NCI-H446 (cell line): ENCODE measurements at places on chromosomes 1 and 21.

DNA sequence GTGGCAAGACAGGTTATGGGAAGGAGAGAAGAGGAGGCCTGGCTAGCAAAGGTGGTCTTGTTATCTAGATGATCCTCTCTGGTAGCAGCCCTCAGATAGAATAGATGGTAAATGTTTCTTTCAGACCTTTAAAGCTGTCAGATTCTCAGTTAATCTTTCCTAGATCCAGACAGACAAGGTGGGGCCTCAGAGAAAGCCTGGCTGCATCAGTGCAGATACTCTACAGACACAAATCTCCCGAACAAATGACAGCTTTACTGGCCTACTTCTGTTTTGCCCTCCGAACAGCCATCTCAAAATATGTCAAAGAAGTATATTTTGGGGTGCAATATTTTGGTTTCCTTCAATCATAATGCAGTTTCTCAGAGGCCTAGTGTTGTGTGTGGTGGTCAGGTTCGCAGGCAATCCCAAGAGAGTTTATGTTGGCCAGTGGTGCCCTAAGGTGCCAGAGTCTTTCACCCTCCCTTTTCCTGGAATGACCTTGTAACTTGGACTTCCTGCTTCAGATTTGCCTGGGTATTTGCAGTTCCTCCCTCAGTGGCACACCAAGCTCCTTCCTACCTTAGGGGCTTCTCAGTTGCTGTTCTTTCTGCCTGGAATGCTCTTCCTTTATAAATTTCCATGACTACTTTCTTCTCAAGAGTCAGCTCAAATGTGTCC lies 7.0 kb downstream of the LRRC8B start:
- DNase-seq, result no peak

- peak; percentile 79 for DNase-seq
Observed at GRCh38 chr1:36369061-36369861, 16.5 kb downstream of the STK40 start.

DNA sequence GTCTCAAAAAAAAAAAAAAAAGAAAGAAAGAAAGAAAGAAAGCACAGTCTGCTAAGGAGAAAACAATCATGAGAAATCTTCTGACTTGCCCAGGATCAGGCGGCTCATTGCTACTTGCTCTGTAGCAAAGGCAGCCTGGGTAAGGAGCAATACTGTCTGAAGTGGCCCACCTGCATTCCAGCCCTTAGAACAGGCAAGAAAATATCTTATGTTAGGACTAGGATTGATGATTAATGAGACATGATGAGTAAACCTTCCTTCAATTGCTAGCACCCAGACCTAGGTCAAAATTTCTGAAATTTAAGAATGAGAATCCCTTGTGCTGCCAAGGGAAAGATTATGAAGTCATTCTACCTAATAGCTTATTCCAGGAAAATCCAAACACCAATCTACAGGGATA lies 140.8 kb downstream of the DSCAM start:
- no peak for DNase-seq

- no peak for DNase-seq
Observed at GRCh38 chr1:24928689-24929397, 1.2 kb downstream of the RUNX3 start.

DNA sequence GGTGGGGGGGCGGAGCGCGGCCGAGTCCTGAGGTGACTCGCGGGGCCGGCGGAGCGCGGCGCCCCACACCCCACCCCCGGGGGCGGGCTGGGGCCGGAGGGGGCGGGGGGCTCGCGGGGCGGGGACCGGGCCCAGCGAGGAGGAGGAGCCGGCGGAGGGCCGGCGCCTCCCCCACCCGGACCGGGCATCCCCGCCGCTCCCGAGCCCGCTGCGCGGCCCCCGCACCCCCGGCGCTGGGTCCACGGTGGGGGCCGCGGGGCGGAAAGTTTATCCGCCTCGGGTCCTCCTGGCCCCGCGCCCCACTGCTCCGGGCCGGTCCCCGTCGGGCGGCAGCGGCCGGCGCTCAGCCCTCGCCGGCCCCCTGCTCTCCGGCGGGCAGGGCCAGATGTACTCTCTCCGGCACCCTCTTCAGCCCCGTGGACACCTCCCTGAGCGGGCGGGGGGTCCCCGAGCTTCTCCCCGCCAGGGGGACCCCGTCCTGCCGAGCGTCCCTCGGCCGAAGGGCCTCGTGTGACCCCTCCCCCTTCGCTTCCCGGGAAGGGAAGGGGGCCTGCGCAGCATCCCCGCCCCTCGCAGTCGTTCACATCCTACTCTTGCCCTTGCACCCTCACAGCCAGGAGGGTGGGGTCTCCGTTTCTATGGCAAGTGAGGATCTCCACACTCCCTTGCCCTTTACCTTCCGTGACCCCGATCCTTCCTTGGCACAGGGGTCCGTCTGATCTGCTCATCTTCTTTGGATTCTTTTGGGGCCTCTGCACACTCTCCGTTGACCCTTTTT lies 663 bp downstream of the CAMTA1 start:
- no peak for DNase-seq

DNA sequence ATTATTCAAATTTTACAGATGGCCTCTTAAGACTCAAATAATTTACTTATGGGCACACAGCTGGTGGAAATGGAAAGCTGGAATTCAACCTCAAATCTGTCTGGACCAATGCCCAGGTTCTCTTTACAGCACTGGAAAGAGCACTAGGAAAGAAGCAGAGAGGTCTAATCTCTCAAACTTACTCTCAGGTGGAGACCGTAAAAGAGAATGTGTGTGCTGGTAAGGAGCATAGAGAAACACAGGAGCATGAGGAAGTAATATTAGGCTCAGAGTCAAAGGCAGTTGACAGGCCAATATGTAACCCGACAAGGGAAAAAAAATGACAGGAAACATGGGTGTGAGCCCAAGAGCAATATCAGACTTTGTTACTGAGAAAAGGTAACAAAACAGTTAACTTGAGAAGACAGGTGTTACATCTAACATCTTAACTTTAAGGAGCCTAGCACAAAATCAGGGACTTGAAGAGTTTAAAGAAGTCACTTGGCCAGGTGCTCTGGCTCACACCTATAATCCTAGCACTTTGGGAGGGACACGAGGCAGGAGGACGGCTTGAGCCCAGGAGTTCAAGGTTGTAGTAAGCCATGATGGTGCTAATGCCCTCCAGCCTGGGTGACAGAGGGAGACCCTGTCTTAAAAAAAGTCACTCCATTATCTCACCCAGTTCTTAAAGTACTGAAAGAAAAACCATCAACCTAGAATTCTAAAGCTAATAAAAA lies 20.7 kb downstream of the PPP1R15B start:
- peak; percentile 11 for DNase-seq

GRCh38 chr1:184838504-184838951 lies 83.9 kb upstream of the EDEM3 start:
- peak; percentile 23 for DNase-seq

DNA sequence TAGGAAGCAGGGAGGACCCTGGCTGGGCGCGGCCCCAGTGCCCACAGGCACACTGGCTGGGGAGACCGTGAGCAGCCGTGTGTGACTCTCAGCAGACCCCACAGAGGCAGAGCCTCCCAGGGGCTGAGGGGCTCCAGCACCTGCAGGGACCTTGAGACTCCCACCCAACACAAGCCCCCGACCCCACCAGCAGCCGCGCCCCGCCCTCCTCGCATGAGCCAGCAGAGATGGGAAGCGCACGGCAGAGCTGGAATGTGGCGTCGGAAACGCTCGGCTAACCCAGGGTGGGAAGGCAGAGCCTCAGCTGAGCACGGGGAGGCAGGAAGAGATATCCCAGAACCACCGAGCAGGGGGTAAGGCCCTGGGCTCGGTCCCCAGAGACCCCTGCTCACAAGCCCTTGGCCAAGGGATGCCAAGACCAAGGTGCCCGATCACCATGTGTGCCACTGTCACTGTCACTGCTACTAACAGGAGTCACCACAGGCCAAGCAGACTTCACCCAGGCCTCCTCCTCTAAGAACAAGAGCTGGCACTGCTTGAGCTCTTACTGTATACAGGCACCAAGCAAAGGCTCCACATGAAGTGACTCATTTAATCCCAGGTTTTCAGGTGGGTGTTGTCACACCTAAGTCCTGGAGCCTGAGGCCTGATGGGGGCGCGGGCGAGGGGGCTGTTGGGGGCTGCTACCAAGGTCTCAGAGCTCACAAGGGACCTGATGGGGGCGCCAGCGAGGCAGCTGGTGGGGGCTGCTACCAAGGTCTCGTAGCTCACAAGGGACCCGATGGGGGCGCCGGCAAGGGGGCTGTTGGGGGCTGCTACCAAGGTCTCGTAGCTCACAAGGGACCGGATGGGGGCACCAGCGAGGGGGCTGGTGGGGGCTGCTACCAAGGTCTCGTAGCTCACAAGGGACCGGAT lies 20.1 kb downstream of the MEGF6 start:
- DNase-seq, result no peak

DNA sequence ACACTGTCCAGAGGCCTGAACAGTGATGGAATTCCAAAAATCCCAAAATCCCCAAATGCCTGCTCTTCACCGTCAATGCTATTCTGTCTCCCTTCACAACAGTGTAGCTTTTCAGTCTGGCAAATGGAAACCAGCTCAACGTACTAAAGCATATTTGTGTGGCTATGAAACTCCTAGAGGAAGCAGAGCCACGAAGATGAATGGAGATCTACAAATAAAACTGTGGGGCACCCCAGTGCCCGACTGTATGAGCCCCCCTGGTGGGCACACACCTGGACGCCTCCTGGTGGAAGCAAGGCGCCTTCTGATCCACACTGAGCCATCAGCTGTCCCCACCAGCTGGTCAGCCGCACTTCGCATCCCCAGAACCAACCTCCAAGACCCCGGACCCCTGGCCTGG lies 129.1 kb upstream of the SOD1 start:
- DNase-seq, result no peak

- no peak for DNase-seq
Observed at GRCh38 chr1:156214024-156214748, 1.4 kb downstream of the PMF1 start.

GRCh38 chr1:63884486-63884885 lies 110.7 kb downstream of the ROR1 start:
- DNase-seq, result no peak

DNA sequence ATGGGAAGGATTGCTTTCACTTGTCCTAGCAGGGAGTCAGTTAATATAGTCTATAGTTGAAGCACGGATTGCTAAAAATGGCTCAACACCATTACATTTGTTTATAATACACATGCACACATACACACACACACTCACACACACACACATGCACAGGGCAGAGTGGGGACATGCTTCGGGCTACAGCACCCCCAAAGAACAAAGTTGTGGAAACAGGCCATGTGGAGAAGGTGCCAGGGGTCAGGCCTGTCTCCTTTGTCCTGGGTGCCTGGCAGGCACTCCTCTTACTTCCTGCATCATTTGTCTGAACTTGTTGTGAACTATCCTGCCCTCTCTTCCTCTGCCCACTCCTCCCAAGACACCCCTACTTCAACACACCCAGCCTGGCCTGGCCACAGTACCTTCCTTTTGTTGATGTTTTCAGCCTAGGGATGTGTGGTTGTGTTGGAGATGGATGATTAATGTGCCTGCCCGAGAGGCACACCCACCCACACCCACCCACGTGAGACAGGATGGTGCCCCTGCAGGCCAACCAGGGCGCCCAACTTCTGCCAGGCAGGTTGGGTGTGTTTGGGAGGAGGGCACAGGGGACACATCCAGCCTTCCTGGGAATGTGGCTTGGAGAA lies 17.5 kb downstream of the RASSF5 start:
- DNase-seq, result no peak

DNA sequence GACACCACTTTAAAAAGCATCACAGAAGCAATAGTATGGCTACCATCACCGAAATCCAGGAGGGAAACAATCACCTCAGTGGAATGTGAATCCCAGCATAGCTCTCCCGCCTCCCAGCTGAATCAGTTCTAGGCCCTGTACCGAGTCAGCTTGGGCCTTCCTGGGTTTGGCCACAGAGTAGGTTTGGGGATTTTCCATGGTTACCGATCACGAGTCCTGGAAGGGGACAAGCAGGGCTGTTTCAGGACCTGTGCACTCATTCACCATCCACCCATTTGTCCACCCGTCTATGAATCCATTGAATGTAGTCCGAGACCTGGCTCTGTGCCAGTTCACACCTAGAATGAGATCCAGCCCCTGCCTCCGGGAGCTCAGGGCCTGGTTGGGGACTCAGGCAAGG lies 94.2 kb downstream of the ARHGEF10L start:
- DNase-seq, result no peak

DNA sequence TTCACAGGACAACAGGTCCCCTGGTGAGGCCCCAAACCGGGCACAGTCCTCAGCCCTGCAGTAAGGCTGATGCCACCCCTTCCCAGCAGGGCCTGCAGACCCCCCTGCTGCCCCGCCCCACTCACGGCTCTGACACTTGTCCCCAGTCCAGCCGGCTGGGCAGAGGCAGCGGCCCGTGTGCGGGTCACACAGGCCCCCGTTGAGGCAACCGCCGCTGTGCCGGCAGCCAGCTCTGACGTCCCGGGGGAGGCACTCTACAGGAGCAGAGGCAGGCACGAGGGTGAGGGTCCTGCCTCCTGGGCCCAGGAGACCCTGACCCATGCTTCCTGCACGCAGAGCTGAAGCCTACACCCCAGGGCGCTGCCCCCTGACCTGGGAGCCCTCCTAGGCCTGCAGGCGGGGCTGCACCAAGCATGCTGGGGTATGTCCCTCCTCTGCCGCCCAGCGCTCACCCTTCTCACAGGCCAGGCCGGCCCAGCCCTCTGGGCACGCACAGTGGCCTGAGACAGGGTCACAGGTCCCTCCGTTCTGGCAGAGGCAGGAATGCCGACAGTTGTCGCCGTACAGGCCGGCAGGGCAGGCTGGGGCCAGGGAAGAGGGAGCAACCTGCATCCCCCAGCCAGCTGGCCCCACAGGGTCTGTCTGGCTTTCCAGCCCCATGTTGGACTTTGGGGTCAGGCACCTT lies 43.9 kb downstream of the ARHGEF16 start:
- no peak for DNase-seq

GRCh38 chr1:20486457-20487235 lies 636 bp upstream of the CAMK2N1 start:
- no peak for DNase-seq

DNA sequence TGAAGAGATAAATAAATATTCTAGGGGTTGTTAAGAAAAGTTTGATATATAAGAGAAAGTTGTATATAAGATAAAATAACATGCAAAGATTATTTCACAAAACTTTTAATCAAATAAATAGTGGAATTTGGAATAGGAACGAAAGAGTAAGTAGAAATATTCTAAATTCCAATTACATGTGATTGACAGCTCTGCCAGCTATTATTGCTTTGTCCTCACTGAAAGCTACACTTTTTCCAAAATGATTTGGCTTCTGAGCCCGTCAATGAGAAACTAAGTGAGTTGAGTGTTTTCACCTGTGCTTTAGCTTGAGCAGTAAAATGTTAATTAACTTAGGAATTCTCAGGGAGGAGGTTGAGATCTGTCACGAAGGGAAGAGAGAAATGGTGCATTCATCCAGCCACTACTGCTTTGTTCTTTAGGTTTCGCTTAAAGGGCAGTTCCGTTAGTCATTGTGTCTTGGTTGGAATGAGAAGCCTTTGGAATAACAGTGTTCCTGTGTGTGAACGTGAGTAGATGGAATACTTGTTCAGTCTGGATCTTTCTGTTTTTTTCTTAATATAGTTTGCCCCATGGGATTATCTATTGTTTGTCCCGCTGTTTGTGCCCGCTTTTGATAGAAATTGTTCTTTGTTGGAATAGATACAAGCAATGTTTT lies 63.3 kb upstream of the CR1L start:
- no peak for DNase-seq

GRCh38 chr1:145720878-145721671 lies 1.8 kb downstream of the CD160 start:
- peak; percentile 23 for DNase-seq

GRCh38 chr1:188871164-188871563 lies 1606.5 kb downstream of the BRINP3 start:
- no peak for DNase-seq

GRCh38 chr1:10539411-10540043 lies 64.8 kb downstream of the PEX14 start:
- peak; percentile 25 for DNase-seq

- DNase-seq, result no peak
Observed at GRCh38 chr1:1324084-1324523, 356 bp downstream of the INTS11 start.

GRCh38 chr1:1997576-1997975 lies 6.0 kb downstream of the CFAP74 start:
- no peak for DNase-seq
